ENCODE measurements at places on chromosomes 2 and 18.
A peak's percentile ranks its signal among the peaks of the same experiment; 100 is the strongest.

- DNase-seq: no peak
Measured at GRCh38 chr2:232348936-232349335, 29.6 kb upstream of the ALPP start.

- DNase-seq: no peak
Measured at GRCh38 chr2:146997488-146997887, 847.3 kb upstream of the ACVR2A start.

DNA sequence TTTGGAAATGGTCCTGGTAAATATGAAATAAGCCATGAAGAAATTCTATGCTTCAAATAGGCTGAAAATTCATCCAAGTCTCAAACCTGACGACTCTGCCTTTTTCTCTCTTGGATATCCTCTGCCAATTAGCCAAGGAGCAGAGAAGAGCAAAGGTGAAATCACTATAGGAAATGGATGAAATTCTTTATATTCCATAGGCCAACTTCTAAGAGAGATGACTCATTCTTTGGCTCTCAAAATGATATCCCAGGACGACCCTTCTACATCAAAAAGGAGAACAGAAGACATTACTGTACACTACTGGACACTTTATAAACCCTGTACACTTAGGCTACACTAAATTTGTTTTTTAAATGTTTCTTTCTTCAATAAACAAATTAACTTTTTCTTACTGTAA lies 22.7 kb downstream of the PDE1A start:
- peak; percentile 63 for DNase-seq

- no peak for DNase-seq
Measured at GRCh38 chr2:69060938-69061501, 48.0 kb downstream of the ANTXR1 start.
